ENCODE measurements at places on chromosomes 4 and X.

GRCh38 chr4:21415728-21416127 lies 532.8 kb downstream of the KCNIP4 start:
- no peak for DNase-seq

GRCh38 chr4:7806338-7807090 lies 133.1 kb downstream of the AFAP1 start:
- peak; percentile 47 for DNase-seq

DNA sequence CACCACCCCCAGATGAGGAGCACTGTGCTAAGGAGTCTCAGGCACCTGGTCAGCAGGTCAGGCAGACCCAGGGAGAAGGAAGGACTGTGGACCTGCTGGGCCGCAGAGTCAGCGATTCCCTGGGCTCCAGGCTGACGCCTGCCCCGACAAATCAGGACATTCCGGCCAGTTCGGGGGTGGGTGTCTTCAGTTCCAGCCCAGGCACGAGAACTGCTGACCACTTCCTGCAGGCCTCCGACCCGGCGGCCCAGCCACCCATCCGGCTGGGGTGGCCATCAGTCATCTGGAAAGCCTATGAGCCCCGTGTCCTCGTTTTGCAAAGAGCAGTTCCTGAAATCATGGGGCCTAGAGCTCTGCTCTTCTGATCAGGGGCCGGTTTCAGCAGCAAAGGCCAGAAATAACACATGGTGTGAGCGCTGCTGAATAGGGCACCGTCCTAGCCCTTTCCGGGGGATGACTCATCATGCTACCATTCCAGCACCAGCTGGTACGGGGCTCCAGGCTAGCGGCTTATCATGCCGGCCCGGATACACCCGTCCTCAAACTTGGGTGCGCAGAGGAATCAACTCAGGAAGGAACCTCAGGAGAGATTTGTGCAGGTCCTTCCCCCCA lies 7.8 kb upstream of the SH3TC1 start:
- DNase-seq: peak; percentile 54

DNA sequence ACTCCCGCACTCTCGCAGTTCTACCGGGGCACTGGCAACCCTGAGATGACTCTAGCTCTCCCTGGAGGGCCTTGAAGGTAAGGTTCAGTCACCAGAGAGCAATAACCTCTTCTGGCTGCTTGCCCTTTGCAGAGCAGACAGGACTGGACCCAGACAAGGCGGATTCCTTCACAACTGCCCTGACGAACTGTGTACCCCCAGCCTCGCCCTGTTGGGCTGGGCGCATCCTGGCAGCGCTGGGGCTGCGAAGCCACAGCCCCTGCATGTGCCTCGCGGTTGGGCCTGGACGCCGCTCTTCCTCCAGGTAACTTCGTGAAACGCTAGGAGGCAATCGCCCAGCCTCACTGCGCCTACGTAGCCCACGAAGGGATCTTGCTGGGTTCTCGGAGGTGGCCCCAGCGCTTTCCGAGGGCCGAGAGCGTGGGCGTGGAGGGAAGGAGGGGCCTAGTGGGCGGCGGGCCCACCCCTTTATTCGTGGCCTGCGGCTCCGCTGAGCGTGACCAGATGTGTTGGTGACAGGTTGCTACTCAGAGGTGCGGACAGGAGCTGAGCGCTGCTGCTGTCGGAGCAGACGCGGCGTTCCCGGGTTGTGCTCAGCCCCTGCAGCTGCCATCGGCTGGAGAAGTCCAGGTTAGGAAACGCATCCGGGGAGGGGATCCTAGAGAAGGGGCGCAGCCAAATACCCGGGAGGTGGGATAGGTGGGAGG lies 1.9 kb upstream of the MAMLD1 start:
- DNase-seq: no peak

GRCh38 chr4:153227469-153228075 lies 23.3 kb downstream of the TRIM2 start:
- no peak for DNase-seq

GRCh38 chr4:166128403-166128802 lies 255.4 kb downstream of the TLL1 start:
- DNase-seq: no peak

DNA sequence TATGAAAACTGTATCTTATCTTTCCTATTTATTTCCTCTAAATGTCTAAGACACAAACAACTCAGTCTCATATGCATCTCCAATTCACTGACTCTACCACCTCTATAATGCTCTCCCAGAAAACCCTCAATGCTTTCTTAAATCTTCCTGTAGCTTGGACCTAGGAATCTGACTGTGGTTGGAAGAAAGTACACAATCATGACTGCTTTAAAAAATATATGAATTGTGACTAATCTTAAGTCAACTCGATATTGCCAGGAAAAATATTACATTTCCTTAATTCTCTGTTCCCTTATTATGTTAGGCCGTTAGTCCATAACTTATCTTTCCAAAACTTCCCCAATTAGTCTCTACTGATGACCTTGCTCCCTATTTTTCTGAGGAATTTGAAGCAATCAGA lies 87.0 kb downstream of the SPCS3 start:
- no peak for DNase-seq

- DNase-seq: no peak
These were observed 68.4 kb downstream of the LDB2 start for GRCh38 chr4:16830081-16830480.

DNA sequence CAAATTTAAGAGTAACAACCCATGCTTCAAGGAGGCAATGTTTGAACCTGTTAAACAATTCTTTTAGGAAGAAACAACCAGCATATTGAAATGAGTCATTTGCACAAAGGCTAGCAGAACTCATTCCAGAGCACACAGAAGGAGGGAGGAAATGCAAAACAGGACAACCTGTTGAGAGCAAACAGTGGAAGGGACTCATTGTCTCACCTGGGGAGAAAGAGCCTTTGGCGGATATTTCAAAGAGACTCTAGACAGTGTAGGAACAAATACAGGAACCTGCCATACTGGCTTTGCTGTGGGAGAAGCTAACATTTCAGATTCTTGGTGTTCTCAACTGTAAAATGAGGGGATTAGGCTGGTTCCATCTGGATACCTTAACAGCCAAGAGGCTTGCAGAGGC lies 14.8 kb upstream of the RASGEF1B start:
- no peak for DNase-seq

GRCh38 chr4:8384397-8385060 lies 56.0 kb downstream of the ACOX3 start:
- DNase-seq: no peak

DNA sequence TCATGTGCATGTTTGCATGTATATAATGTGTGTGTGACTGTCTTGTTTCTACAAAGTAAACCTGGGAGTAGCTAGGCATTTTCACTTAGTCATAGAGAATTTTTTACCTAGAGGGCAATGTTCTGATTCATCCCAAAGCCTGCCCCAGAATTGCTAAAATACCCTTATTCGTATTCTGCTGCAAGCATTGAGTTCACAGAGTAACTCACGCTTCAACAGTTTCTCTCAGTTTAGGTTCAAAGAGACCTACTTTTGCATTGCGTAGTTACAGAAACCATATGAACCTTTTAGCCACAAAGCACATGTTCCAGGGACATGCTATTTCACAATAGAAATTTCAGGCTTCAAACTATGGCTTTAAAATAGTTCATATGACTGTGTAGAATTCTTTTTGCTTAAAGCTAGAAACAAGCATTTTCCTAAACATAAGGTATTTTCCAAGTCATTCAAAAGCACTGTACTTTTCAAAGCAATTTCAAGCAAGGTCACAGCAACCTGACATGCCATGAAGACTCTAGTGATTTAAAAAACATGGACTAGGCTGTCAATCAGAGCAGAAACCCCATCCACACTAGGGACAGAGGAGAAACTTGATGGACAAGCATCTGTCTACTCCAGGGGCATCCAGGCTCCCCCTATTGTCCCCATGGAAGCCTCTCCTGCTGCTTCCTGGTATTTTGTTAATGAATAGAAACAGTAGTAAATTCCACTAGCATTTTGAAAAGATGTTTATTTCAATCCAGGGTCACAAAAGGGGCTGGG lies 81.5 kb upstream of the MAPK10 start:
- DNase-seq: no peak

GRCh38 chrX:104432321-104432720 lies 133.7 kb upstream of the IL1RAPL2 start:
- DNase-seq: no peak

DNA sequence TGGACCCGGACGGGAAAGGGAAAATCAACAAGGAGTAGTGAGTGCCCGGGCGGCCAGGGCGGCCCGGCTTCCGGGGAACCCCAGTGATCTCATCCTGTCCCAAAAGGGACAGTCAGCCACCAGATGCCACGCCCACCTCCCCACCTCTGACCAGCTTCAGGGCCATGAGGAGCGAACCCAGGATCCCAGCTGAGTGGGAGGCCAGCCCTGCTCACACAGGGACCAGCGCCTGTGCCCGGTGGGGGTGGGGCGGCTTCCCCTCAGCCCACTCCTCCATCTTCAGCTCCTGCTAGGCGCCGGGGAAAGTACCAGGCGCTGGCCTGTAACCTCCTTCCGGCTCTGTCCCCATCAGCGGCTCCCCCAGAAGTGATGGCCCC lies 6.2 kb downstream of the MYL5 start:
- no peak for DNase-seq

DNA sequence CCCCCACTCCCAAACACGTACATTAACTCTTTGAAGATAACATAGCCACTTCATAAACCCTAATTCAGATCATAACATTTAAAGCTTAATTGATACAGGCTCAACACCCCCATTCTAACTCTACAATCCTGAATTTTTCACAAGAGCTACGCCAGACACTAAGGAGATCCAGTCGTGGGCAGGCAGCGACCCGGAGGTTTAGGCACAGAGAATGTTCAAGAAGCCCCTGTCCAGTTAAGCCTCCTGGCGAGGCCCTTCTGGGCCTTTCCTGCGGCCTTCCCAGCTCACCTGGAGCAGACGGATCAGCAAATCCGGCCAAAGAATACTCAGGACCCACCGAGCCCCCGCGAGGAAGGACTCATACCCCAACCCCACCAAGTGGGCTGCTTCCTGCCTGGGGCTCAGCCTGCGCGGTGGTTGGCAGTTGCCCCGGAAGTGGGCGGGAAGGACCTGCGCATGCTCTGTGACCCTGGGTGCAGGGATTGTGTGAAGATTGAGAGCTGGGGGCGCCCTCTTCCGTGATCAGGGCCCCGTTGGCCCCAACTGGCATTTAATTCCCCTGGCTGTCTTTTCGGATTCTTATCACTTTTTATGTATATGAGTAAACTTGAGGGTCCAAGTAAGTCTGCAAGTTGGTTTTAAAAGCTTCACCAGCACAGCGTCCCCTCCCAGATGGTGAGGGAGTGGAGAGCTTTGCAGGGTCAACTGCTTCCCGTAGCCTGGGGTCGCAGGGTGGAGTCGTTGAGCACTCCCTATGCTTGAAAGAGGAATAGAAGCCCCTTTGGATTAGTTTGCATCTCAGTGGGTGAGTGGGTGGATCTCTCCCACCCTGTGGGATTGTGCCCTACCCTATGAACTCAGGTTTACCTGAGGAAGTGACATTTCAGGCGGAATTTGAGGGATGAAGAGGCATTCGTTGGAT lies at the start of gene TRIM61:
TSS of gene TRIM61 (minus strand) at position 415 of the 922 bp plus-strand sequence. CDS start 7,655 bp downstream, outside the sequence.
- DNase-seq: no peak

DNA sequence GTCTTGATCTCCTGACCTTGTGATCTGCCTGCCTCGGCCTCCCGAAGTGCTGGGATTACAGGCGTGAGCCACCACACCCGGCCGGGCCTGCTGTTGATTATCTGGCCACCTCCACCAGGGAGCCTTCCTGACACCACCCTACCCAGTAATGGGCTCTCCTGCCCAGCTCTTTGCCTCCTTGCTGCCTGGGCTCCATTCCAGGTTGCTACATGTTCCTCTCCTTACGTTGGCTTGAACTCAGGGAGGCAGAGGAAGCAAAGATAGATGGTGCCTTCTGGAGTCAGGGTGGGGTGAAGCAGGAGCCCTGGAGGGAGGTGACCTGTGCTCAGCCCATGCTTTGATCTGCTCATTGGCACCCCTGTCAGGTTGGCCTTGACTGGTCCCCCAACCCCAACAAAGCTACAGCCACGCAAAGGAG lies 26.3 kb downstream of the FLNA start:
- DNase-seq: no peak

DNA sequence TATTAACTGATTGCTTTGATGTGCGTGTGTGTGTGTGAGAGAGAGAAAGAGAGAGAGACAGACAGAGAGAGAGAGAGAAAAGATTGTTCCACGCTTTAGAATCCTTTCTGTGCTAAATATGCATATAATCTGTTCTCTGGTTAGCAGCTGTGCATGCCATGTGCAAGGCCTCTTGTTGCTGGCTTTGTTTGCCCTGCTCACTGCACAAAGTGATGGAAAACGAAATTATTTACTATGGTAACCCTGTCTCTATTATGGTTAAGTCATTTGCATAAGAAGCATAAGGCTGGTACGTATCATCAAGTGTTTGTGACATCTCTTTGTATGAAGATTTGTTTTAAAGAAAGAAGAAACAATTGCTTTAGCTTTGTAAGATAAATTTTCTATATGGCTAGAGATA lies 190.2 kb upstream of the POF1B start:
- no peak for DNase-seq

DNA sequence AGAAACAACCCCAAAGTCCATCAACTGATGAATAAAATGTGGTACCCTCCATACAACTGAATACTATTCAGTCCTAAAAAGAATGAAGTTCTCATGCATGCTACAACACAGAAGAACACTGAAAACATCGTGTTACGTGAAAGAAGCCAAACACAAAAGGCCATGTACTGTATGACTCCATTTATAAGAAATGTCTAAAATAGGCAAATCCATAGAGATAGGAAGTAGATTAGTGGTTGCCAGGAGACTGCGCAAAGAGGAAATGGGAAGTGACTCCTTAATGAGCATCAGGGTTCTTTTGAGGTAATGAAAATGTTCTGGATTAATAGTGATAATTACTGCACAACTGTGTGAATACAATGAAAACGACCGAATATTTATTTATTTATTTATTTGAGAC lies 23.4 kb downstream of the FBXW7 start:
- no peak for DNase-seq

- DNase-seq: no peak
These were observed 62.7 kb upstream of the CCDC160 start for GRCh38 chrX:134174273-134174660.

- no peak for DNase-seq
These were observed 22.5 kb downstream of the ZNF721 start for GRCh38 chr4:476501-476900.

DNA sequence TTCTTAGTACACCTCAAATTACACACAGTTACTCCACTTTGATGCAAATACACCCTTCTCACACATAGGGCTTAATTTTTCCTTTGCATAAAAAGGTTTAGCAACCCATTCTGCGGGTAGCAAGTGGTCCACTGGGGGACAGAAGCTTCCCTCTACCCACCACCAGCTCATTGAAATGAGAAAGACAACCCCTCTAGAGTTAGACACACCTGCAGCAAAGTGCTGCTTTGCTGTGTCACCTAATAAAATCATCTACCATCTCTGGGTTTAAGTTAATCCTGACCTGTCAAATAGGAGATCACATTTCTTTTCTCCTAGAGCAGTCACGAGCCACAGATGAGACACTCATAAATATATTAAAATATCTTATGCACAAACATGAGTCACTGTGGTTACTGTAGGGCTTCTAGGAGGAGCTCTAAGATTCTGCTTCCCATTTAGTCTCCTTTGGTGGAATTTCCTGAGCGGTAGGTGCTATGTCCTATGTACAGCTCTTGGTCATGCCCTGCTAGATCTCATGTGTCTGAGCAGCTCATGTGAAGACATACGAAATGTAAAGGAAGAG lies 11.9 kb downstream of the BMX start:
- no peak for DNase-seq
